ENCODE measurements at places on chromosomes 2 and 18. TPM values are rescaled to one million over a fixed set of nuclear protein-coding genes. Genes with fewer than 3 reads are reported as not detected.
A peak's percentile ranks its signal among the peaks of the same experiment; 100 is the strongest.

The ANKRD36C gene
- 92.9 TPM for total RNA-seq

GRCh38 chr18:7754725-7755181, 187.6 kb downstream of the PTPRM start:
- no peaks in the 10 kb centered on the region for H3K36me3 ChIP-seq
- no peak overlapping the region for H3K27ac ChIP-seq
- H3K4me1 ChIP-seq, result peaks cover 2% of the 10 kb centered on the region
- H3K27me3 ChIP-seq, result no peaks in the 10 kb centered on the region

DNA sequence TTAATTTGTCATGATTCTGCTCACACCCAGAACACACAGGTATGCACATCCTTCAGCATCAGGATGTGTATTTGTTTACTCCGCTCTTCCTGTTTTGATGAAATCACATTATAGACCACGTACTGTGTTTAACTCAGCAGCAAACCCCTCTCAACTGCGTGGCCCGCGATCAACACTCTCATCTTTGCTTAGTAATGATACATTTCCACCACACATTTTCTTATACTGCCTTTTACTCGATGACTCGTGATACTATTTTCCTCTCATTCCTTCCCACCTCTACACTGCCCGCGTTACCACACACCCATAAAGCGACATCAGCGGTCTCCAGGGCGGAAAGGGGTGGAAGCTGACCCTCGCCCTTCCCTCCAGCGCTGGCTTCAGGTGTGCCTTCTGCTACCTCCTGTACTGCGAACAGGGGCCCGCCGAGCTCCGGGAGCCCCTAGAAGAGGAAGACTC, 1.3 kb downstream of the NETO1 start:
- H3K4me3 ChIP-seq, result no peak overlapping the region
- DNase-seq, result no peak
- no peaks in the 10 kb centered on the region for H3K36me3 ChIP-seq
- H3K27me3 ChIP-seq, result peaks cover 42% of the 10 kb centered on the region
- peaks cover 9% of the 10 kb centered on the region for H3K4me1 ChIP-seq

DNA sequence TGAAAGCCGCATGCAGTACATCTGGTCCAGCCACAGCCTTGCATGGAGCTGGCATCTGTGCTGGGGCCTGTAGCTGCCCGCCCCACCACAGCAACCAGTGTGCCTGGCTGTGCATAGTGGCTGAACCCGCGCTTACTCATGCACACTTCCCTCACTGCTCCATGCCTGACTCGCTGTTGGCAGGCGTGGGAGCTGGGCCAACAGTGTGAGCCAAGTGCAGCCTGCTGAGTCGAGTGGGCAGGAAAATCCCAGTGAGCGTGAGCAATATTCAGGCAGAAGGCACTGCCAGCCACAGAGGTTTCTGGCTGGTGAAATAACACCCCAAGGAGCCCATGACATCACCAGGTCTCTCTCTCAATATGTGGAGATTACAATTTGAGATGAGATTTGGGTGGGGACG, 1674.1 kb upstream of the TMEFF2 start:
- H3K27ac ChIP-seq, result no peak overlapping the region
- no peak for DNase-seq
- H3K4me1 ChIP-seq, result no peaks in the 10 kb centered on the region
- no peaks in the 10 kb centered on the region for H3K27me3 ChIP-seq

- no peak overlapping the region for H3K4me3 ChIP-seq
- no peak for DNase-seq
- H3K27me3 ChIP-seq, result no peaks in the 10 kb centered on the region
- no peaks in the 10 kb centered on the region for H3K4me1 ChIP-seq
- no peaks in the 10 kb centered on the region for H3K36me3 ChIP-seq
These were observed 23.6 kb downstream of the KCTD1 start for GRCh38 chr18:26524504-26525351.

GRCh38 chr18:62524440-62525200, 1.8 kb downstream of the ZCCHC2 start:
- H3K4me3 ChIP-seq, result peak overlapping the region; percentile 88
- H3K27ac ChIP-seq, result peak overlapping the region; percentile 90
- peak; percentile 68 for DNase-seq
- peaks cover 19% of the 10 kb centered on the region for H3K4me1 ChIP-seq
- no peaks in the 10 kb centered on the region for H3K36me3 ChIP-seq
- no peaks in the 10 kb centered on the region for H3K27me3 ChIP-seq

DNA sequence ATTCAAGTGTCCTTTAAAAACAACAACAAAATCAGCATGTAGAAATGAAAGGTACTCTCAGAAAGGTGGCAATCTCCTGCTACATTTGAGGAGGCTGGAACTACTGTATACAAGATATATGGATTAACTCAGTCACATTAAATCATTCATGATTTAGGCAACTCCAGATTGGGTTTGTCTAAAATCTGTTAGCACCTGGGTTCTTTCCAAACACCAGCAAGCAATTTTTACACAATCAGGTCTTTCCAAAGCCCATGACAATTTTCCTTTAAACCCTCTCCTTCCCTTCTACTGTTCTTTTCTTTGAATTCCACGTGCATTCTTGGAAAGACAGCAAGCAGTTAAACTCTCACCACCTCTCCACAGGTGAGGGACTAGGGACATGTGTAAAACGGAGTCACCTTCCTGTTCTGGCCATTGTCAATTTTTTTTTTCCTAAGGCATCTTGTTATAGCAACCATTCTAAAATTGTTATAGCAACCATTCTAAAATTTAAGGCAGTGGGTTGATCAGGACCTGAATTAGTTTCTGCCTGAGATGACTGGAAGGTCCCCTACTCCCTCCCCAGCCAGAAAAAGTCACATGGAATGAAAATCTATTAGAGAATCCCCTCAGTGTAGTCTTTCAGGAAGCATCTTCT, 113.9 kb downstream of the ANKRD44 start:
- peaks cover 20% of the 10 kb centered on the region for H3K4me1 ChIP-seq
- no peaks in the 10 kb centered on the region for H3K36me3 ChIP-seq
- no peak overlapping the region for H3K27ac ChIP-seq
- no peaks in the 10 kb centered on the region for H3K27me3 ChIP-seq

DNA sequence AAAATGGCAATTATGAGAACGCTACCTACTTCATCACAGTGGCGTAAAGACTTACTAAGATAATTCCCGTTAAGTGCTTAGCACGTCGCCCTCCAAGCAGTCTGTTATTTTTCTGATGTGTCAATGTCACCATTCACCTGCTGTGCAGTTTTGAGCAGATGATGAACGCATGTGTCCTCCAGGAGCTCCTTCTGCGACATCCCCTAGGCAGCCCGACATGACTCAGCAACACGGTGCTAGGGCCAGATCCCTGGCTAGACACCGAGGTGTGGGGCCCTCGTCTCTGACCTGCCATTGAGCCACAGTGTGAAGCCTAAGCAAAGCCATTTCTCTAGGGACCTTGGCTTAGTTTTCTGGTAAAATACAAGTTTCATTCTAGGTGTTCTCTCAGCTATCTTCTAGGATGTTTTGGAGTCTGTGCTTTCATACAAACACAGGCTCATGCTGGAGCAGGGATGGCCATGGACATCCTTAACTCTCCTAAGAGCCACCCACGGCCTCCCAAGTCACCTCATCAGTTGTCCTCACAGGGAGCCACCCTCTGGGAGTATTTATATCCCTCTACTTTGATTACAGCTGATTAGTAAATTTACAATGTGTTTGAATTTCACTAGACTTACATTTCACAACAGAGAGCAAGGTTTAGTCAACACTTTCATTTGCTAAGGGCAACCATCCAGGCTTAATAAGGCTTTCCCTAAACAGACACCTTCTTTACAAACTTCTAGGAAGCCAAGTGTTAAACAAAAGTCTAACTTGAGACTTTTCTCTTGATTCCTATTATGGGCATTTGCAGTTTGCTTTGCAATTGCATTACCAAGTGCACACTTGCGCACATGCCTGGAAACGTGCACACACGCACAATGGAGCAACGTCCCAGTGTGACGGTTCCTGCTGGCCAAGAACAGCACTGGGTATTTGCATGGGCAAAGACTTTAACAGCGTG, 376.8 kb upstream of the ID2 start:
- H3K27me3 ChIP-seq, result no peaks in the 10 kb centered on the region
- H3K36me3 ChIP-seq, result no peaks in the 10 kb centered on the region
- H3K4me1 ChIP-seq, result peaks cover 7% of the 10 kb centered on the region
- H3K4me3 ChIP-seq, result no peak overlapping the region
- no peak for DNase-seq
- no peak overlapping the region for H3K27ac ChIP-seq

DNA sequence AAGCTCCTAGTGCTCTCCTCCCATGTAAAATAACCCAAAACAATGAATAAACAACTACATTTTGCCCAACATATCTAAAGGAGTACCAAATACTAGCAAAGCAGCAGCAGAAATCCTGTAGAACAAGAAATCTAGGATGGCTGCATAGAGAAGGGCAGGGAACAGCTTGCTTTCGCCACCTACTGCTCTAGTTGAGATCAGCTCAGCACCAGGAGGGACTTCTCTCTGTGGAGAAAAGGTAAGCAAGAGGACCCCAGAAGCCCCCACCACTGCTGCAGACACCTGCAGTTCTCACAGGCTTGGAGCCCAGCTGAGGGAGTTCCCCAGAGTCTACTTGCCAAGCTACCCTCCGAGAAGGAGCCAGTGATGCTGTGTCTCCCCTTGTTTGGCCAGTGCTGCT, 243.0 kb upstream of the CHST9 start:
- no peak overlapping the region for H3K27ac ChIP-seq
- H3K4me3 ChIP-seq, result no peak overlapping the region
- H3K4me1 ChIP-seq, result no peaks in the 10 kb centered on the region
- no peaks in the 10 kb centered on the region for H3K27me3 ChIP-seq

GRCh38 chr2:197356136-197356535, 45.6 kb upstream of the ANKRD44 start:
- no peak for DNase-seq
- no peaks in the 10 kb centered on the region for H3K4me1 ChIP-seq
- H3K27ac ChIP-seq, result no peak overlapping the region
- no peaks in the 10 kb centered on the region for H3K36me3 ChIP-seq
- H3K4me3 ChIP-seq, result no peak overlapping the region
- H3K27me3 ChIP-seq, result no peaks in the 10 kb centered on the region

- DNase-seq, result peak; percentile 90
- H3K27ac ChIP-seq, result peak overlapping the region; percentile 87
- H3K4me3 ChIP-seq, result peak overlapping the region; percentile 64
- H3K27me3 ChIP-seq, result no peaks in the 10 kb centered on the region
These were observed 632.4 kb downstream of the NYAP2 start for GRCh38 chr2:226031647-226032501.

GRCh38 chr2:236951830-236952475, 133.7 kb upstream of the COPS8 start:
- DNase-seq, result no peak
- no peak overlapping the region for H3K27ac ChIP-seq
- peaks cover 10% of the 10 kb centered on the region for H3K4me1 ChIP-seq
- peaks cover 2% of the 10 kb centered on the region for H3K27me3 ChIP-seq

The NR4A2 gene
- total RNA-seq, result 1.0 TPM

DNA sequence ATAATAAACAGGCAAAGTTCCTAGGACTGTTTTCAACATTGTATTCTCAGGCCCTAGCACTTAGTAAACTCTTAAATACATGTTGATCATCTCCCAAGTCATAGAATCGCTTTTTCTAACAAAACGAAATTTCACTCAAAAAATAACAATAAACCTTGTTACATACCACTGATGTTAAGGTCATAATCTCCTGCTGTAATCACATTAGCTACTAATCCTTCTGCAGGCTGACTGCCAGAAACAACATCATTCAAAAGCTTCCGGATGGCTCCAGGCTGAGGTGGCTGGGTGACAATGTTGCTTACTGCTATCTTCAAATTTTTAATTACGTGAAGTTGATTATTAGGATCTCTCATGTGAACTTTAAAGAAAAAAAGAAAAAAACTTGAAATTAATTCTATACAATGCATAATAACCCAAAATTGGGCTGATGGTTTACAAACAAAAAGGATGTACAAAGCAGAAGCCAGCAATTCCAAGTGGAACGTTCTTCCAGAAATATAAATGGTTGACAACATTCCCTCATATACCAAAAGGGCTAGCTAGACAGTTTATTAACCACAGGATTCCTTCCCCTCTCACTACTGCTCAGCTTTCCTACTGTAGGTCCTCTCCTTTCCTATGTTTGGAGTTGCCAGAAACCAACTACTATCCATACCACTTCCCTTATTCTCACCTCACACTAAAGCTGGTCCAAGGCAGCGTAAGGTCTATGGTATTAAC, 11.6 kb downstream of the TRAPPC8 start:
- DNase-seq, result no peak
- H3K4me3 ChIP-seq, result no peak overlapping the region
- H3K27me3 ChIP-seq, result no peaks in the 10 kb centered on the region
- peaks cover 8% of the 10 kb centered on the region for H3K36me3 ChIP-seq
- no peak overlapping the region for H3K27ac ChIP-seq

GRCh38 chr2:111019381-111019780, 101.3 kb upstream of the BCL2L11 start:
- H3K4me1 ChIP-seq, result peaks cover 4% of the 10 kb centered on the region
- H3K4me3 ChIP-seq, result no peak overlapping the region
- H3K27me3 ChIP-seq, result no peaks in the 10 kb centered on the region
- DNase-seq, result peak; percentile 61

DNA sequence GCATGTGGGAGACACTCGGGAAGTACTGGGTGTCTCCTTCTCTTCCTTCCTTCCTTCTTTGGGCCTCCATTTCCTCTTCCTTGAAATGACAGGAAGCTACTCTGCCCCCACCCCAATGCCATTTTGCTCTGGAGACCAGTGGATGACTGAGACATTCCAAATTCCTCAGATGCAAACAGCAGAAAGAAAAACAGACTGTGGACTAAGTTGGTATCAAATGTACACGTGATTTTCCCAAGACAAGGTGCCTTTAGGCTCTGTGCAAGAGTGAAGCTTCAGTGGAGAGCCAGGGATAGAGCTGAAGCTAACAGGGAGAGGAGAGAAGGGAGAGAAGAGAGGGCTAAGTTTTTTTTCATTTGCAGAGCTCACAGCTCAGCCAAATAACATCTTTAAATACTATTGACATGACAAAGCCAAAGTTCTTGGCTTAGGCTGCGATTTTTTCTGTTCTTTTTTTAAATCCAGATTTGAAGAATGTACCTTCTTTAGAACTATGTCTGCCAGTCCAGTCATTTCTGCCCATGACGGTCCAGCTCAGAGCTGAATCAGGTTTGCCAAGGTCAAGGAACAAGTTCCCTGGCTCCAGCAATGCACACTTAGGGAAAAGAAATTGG, 84.5 kb upstream of the LCLAT1 start:
- no peaks in the 10 kb centered on the region for H3K27me3 ChIP-seq
- no peaks in the 10 kb centered on the region for H3K36me3 ChIP-seq
- H3K4me3 ChIP-seq, result no peak overlapping the region
- H3K27ac ChIP-seq, result no peak overlapping the region

The UGT1A10 gene
- not detected for total RNA-seq

DNA sequence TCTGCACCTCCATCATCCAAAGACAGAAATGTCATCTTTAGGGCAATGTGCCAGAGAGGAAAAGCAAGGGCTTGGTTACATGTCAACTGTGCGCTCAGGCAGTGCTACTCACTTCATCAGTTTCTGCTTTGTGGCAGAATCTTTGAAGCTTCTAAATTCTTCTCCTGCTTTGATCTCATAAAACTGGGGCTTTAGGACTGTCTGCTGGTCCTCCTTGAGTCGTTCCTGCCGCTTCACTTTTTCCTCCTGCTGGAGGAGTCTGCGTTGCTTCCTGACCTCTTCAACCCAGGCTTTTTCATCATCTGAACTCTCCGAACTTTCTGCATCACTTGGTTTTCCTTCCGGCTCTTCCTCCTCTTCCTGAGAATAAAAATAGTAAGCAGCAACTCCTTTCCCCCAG, 100.8 kb downstream of the NOL10 start:
- H3K4me1 ChIP-seq, result no peaks in the 10 kb centered on the region
- H3K27ac ChIP-seq, result no peak overlapping the region
- H3K4me3 ChIP-seq, result no peak overlapping the region
- H3K27me3 ChIP-seq, result no peaks in the 10 kb centered on the region

GRCh38 chr2:112907001-112907949, 3.7 kb upstream of the IL37 start:
- no peaks in the 10 kb centered on the region for H3K4me1 ChIP-seq
- no peaks in the 10 kb centered on the region for H3K27me3 ChIP-seq
- H3K27ac ChIP-seq, result no peak overlapping the region
- no peaks in the 10 kb centered on the region for H3K36me3 ChIP-seq
- no peak overlapping the region for H3K4me3 ChIP-seq
- DNase-seq, result no peak
